Globus pallidus (tissue), 1 donor: ENCODE measurements at places on chromosomes 11 and 22.
A peak's percentile ranks its signal among the peaks of the same experiment; 100 is the strongest.

GRCh38 chr22:49251371-49251770 is 576.3 kb downstream of the BRD1 start:
- DNase-seq, result no peak

DNA sequence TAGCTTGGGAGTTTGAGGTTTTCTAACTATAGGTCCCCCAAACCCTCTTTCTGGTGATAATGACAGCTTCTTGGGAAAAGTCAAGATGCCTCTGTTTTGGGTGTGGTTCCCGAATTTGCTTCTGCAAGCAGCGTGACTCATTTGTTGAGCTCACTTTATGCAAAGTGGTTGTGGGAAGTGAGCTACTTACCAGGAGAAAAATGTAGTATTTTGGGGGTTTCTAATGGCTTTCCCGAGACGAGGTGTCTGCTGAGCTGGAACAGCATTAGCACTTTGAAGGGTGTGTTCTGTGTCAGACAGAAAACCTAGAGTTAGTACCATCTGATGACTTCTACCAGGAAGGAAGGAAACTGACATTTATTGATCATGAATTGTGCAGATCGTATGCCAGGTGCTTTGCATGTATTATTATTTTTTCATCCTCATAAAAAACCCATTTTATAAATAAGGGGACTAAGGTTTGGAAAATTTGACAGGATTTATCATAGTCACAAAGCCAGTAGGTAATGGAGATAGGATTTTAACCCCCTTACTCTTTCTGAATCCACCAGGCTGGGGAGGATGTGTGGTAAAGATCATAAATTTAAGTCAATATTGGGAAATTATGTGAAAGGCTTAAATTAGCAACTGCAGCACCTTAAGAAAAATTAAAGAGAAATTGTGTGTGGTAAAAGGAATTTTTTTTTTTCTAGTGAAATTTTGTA is 108.8 kb upstream of the CD44 start:
- no peak for DNase-seq

DNA sequence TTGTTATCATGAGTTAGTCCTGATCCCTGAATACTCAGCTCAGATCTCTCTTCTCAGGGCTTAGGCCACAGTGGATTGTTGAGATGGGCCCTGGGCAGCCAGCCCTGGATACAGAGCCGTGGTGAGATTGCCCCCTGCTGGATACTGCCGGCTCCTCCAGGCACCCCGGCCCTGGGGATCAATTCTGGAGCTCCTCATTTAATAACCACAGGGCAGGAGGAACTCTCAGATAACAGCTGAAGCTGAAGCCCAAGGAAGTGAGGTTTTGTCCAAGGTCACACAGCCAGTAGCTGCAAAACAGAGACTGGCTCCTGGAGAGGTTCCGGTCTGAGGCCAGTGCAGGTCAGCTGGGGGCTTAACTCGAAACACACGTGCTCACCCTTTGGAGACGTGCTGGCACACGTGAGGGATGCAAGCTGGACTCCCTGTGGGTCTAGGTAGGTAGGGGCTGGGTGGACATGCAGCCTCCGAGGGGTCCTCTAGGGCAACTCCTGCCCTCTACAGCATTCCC is 16.0 kb downstream of the USH1C start:
- peak; percentile 71 for DNase-seq

- DNase-seq, result no peak
These were observed 203.5 kb upstream of the E2F8 start for GRCh38 chr11:19444231-19444630.

- peak; percentile 4 for DNase-seq
These were observed 618.0 kb downstream of the BRD1 start for GRCh38 chr22:49209452-49210195.
